ENCODE measurements at places on chromosomes 3 and 15. TPM values are rescaled to one million over a fixed set of nuclear protein-coding genes. Genes with fewer than 3 reads are reported as not detected.

The HCN4 gene
- total RNA-seq = not detected

The CAMK1 gene
- 58.7 TPM for total RNA-seq

- DNase-seq = no peak
- H3K4me3 ChIP-seq = no peak overlapping the region
- H3K27me3 ChIP-seq = no peaks in the 10 kb centered on the region
- no peak overlapping the region for H3K27ac ChIP-seq
Measured at GRCh38 chr3:79661896-79662295, 105.9 kb downstream of the ROBO1 start.

DNA sequence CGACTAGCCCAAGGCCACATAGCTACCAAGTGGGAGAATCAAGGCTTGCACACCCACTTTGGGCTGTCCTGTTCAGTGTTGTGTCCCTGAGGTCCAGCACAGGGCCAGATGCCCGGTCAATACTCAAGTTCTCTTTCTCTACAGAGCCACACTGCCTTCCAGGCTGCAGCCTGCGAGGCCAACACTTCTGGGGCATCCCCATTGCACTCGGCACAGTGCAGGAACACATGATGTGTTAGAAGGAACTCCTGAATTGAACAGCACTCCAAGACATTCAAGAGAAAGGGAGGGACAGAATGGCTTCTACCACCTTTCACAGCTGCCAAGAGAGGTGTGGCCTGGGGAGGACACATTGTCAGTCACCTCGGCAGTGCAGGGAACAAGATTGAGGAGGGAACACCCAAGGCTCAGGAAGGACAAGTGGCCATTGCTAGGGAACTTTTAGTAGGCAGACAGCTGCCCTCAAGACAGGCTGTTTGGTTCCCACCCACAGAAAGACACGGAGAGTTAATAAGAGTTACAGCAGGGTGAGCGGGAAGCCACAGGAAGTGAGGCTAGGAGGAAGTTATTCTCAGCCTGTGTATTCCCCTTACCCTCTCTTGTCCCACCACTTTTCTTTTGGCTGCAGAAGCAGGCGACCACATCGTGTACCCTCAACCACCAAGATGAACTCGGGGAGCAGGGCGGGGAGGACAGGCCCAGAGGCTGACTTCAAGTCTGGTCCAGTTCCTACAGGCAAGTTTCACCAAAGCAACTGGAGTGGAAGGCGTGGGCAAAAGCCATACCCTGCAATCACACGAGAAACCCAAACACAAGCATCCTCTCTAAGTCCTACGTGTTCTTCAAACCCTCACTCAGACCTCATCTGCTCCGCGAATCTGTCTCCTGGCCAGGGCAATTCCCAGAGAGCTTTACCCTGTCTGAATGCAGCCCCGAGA lies 69.4 kb downstream of the SRGAP3 start:
- no peaks in the 10 kb centered on the region for H3K36me3 ChIP-seq
- H3K4me1 ChIP-seq = no peaks in the 10 kb centered on the region
- no peak overlapping the region for H3K4me3 ChIP-seq
- no peak for DNase-seq
- no peak overlapping the region for H3K27ac ChIP-seq
- no peaks in the 10 kb centered on the region for H3K27me3 ChIP-seq

The PCSK6 gene
- total RNA-seq = 19.7 TPM

DNA sequence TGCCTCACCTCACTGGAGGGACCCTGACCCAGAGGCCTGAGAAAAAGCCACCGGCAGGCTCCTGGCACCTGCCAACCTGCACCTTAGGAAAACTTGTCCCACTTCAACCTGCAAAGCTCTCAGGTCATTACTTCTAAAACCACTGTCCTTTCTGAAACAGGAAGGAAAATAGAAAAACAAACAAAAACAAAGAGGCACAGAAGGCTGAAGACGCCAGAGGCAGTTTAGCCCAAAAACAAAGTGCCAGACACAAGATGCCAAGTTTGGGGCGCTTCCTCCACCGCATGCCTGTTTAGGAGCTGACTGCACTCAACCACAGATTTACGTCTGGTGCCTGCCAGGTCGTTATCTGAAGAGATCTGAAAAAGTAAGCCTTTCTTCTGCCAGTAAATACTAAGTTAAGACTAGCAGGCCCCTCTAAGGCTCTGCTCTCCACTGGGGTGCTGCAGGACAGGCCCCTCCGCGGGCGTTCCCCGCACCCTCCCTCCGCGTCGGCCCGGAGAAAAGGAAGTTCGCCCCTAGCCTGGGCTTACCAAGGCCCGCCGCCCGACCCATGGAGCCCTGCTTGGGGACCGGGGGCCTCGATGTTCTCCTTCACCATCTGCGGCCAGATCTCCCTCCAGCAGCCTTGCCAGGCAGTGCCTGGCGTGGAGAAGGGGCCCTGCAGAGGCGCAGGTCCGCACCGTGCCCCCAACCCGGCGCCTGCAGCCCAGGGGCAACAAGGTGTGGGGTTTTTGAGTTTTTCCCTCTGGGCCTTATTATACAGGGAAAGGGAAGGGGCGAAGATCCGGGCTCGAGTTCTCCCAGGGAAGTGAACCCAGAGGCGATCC lies 1.3 kb downstream of the GOLGA8A start:
- H3K4me1 ChIP-seq = no peaks in the 10 kb centered on the region
- no peaks in the 10 kb centered on the region for H3K27me3 ChIP-seq
- H3K27ac ChIP-seq = no peak overlapping the region
- H3K4me3 ChIP-seq = peak overlapping the region; percentile 74
- DNase-seq = no peak

- no peaks in the 10 kb centered on the region for H3K36me3 ChIP-seq
- H3K27ac ChIP-seq = no peak overlapping the region
- no peaks in the 10 kb centered on the region for H3K4me1 ChIP-seq
- no peaks in the 10 kb centered on the region for H3K27me3 ChIP-seq
Measured at GRCh38 chr3:124202754-124203153, 210.8 kb upstream of the ROPN1 start.

GRCh38 chr3:13629644-13630043 lies 80.7 kb downstream of the FBLN2 start:
- no peak overlapping the region for H3K27ac ChIP-seq
- H3K4me1 ChIP-seq = no peaks in the 10 kb centered on the region
- no peak overlapping the region for H3K4me3 ChIP-seq
- no peak for DNase-seq
- no peaks in the 10 kb centered on the region for H3K36me3 ChIP-seq
- no peaks in the 10 kb centered on the region for H3K27me3 ChIP-seq

GRCh38 chr3:55795746-55796145 lies 308.6 kb upstream of the WNT5A start:
- H3K4me1 ChIP-seq = no peaks in the 10 kb centered on the region
- no peaks in the 10 kb centered on the region for H3K36me3 ChIP-seq
- H3K4me3 ChIP-seq = no peak overlapping the region
- H3K27me3 ChIP-seq = no peaks in the 10 kb centered on the region
- H3K27ac ChIP-seq = no peak overlapping the region

- H3K36me3 ChIP-seq = no peaks in the 10 kb centered on the region
- DNase-seq = no peak
- H3K27me3 ChIP-seq = no peaks in the 10 kb centered on the region
Measured at GRCh38 chr3:189718215-189718614, 87.0 kb downstream of the TP63 start.

DNA sequence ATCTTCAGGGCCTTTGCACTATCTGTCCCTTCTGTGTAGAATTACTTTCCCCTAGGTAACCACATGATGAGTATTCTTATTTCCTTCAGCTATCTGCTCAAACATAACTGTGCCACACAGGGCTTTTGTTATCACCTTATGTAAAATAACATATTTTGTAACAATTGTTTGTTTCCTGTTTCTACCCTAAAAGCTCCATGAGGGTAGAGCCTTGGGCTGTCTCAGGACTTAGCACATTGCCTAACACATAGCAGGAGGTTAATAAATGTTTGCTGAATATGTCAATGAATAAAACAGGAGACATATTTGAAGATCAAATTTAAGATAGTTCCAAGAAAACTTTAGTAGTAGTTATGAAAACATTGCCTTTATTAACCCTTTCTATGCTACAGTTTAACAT lies 14.7 kb downstream of the VGLL3 start:
- no peak overlapping the region for H3K27ac ChIP-seq
- no peaks in the 10 kb centered on the region for H3K4me1 ChIP-seq
- H3K36me3 ChIP-seq = no peaks in the 10 kb centered on the region
- H3K4me3 ChIP-seq = no peak overlapping the region
- no peaks in the 10 kb centered on the region for H3K27me3 ChIP-seq

- no peak overlapping the region for H3K27ac ChIP-seq
- peaks cover 4% of the 10 kb centered on the region for H3K36me3 ChIP-seq
- H3K4me3 ChIP-seq = no peak overlapping the region
- DNase-seq = no peak
Measured at GRCh38 chr3:171984883-171985282, 54.5 kb upstream of the FNDC3B start.

- no peak for DNase-seq
- no peaks in the 10 kb centered on the region for H3K4me1 ChIP-seq
- H3K27me3 ChIP-seq = no peaks in the 10 kb centered on the region
- H3K4me3 ChIP-seq = no peak overlapping the region
- H3K27ac ChIP-seq = no peak overlapping the region
Measured at GRCh38 chr3:146403792-146404191, 65.6 kb downstream of the PLSCR2 start.

Measured in breast epithelium (tissue), 4 donors.